ENCODE measurements at places on chromosomes 5 and 9.
A peak's percentile ranks its signal among the peaks of the same experiment; 100 is the strongest.

DNA sequence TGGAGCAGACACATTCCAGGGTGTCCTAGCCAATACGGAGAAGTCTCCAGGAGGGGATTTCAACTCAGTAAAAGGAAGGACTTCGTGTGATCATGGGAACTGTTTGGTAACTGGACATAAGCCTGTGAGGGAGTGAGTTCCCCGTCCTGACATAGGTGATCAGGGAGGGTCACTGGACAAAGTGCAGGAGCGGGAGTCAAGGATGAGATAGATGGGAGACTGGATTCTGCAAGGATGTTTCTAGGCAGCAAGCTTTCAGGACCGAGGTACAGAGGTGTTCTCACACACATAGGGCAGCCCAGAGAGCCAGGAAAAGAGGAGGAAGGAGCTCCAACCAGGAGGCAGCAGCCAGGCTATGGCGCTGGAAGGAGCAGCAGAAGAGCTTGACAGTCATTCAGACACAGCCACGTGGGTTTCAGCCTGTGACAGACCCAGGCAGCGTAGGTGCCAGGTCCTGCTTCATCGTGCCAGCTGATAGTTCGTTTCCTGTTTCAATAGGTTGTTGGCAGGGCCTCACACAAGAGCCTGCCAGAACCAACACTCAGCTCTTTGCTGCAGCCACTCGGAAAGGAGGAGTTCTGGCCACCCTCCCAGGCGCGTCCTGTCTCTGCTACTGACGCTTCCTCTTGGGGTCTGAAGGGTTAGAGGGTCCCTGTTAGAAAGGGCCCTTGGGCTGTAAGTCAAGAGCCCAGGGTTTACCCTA, 84.1 kb downstream of the AMBP start:
- no peak for DNase-seq

DNA sequence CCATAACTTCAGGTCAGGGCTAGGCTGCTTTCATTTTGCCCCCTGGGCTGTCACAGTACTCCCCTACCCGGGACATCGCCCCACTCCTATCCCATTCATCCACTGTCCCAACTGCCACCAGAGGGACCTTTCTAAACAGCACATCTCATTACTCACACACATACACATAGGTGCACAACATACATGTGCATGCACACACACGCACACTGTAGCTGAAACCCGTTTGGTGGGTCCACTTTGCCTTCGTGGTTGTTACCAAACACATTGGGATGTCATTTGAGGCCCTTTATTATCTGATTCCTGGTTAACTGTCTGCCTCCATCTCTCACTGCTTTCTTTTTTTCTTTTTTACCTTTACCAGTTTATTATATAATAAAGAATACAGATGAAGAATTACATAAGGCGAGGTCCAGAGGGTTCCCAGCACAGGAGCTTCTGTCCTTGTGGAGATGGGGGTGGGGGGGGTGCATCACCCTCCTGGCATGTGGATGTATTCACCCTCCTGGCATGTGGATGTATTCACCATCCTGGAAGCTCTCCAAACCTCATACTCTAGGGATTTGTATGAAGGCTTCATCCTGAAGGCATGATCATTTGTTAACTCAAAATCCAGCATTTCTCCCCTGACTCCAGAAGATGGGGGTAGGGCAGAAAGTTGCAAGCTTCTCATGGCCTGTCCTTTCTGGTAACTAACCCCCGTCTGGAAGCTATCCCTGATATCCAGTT, 186.0 kb downstream of the GOLPH3 start:
- no peak for DNase-seq

GRCh38 chr9:96758845-96759673, 18.8 kb downstream of the ZNF510 start:
- DNase-seq, result no peak

DNA sequence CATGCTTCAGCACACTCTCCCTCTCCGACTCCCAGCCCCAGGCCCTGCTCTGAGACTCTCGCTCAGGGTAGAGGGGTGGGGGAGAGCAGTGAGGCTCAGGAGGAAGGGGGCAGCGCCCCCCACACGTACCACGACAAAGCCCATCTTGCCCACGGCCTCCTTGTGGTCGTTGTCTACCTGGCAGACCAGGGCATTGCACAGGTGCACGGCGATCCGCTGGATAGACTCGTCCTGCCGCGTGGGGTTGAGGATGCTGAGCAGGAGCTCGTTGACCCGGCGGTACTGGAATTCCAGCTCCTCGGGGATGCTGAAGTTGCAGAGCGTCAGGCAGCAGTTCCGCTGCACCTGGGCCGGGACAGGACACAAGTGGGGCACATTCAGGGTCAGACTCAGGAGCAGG, 18.5 kb upstream of the ZDHHC12 start:
- DNase-seq, result no peak

DNA sequence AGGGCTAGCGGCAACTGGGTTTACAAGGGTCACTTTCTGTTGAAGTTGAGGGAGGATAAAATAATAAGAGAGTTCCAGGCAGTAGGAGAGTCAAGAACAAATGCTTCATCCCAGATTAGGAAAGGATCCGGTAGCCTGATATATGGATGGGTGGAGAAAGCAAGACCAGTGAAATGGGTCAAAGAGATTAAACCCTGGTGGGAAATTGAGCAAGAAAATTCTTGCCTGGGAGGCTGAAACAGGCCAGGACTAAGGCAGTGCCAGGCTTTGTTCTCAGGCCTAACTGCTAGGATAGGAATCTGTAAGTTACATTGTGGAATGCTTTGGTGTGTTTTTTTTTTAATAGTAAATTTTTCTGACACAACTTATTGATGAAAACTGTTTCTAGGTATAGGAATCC, 257.4 kb upstream of the RFX3 start:
- no peak for DNase-seq

DNA sequence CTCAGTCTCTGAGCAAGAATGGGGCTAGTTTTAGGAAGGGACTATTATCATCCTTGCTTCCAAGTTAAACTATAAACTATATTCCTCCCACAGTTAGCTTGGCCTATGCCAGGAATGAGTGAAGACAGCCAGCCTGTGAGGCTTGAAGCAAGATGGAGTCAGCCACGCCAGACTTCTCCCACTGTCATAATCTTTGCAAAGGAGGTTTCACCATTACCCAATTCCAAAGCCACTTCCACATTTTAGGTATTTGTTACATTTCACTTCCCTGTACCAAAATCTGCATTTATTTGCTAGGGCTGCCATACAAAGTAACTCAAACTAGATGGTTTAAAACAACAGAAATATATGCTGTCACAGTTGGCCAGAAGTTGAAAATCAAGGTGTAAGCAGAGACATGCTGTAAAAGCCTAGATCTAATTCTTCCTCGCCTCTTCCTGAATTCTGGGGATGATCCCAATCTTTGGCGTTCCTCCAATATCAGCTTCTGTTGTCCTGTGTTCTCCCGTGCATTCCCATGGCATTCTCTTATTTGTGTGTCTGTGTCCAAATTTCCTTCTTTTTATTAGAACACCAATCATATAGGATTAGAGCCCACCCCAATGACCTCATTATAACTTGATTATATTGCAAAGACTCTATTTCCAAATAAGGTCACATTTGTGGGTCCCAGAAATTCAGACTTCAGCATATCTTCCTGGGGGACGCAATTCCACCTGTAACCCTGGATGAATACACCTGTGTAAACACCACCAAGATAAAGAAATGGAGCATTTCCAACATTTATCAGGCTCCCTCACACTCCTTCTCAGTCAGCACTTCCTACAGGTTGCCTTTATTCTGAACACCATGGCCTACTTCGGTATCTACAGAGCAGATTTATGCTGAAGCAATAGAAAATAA, 126.8 kb downstream of the GCNT1 start:
- peak; percentile 95 for DNase-seq

GRCh38 chr9:135581636-135582426, 20.3 kb downstream of the PAEP start:
- DNase-seq, result no peak

- DNase-seq, result no peak
Measured at GRCh38 chr5:56525113-56525512, 290.2 kb upstream of the MAP3K1 start.

DNA sequence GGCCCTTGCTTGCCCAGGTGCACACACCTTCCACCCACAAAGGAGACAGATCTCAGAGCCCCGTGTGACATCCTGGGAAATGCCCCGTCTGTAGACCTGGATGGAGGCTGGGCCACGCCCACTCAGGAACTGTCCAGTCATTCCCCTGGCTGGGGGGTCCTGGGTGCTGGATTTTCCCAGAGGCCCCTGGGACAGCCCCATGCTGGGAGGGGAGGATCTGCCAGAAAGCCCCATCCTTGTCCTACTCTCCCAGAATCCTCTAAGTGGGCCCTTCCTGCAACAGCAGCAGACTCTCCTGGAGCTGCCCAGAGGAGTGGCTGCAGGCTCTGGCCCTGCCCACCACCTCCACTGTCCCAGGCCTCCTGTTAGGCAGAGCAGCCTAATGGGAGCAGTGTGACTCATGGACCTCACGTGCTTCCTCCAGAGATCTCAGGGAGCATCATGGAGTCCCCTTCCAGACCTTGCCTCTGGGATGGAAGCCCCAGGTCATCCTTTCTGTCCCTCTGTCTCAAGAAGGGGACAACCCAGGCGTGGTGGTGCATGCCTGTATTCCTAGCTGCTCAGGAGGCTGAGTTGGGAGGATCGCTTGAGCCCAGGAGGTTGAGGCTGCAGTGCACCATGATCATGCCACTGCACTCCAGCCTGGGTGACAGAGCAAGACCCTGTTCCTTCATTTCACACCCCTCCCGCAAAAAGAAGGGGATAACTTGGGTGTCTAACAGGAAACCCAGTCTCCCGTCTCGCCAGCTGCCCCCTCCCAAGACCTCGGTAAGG, 51.7 kb downstream of the JADE2 start:
- no peak for DNase-seq
